ENCODE measurements at places on chromosomes 2 and 18.

DNA sequence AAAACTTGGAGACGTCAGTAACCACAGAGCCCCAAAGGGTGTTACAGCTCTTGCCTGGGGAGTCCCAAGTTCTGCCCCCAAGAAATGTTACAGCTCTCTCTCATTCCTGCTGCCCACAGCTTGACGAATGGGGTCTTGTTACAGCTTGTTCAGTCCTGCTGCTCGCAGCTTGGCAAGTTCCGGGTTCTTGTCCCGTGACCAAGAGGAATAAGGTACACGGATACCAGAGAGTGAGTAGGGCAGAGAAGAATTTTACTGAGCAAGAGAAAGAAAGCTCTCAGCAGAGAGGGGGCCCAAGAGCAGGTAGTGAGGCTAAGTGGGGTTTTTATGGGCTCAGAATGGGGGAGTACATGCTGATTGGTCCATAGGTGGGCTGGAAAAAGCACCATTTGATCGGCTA, 27.2 kb downstream of the SLC39A6 start:
- no peak for DNase-seq

DNA sequence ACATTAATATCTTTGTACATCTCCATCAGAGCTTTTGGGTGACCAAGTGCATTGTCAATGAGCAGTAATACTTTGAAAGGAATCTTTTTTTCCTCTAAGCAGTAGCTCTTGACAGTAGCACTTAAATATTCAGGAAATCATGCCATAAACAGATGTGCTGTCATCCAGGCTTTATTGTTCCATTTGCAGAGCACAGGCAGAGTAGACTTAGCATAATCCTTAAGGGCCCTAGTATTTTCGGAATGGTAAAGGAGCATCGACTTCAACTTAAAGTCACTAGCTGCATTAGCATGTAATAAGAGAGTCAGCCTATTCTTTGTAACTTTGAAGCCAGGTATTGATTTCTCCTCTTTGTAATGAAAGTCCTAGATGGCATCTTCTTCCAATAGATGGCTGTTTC, 121.8 kb upstream of the CWC22 start:
- DNase-seq: no peak

GRCh38 chr2:190927301-190927700, 46.7 kb downstream of the GLS start:
- DNase-seq: no peak

DNA sequence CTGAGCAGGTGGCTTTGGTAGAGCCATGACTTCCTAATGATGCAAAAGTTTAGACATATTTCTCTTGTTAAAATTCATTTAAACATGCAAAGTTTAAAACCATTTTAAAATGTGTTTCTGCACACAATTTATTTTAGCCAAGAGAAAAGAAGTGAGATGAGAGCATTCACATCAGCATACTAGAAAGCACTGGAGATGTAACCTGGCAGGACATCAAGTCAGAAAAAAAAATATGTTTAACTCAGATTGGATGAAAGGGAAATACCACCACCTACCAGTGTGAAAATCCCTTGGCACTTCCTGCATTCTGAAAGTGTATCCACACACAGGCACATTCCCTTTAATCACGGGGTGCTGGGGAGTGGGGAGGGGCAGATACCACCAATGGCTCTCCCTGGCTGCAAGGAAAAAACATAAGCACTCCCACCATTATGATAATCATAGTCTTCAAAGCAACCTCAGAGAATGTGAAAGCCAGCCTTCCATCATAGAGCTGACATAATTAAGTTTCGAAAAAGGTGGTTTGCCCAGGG, 25.0 kb downstream of the DNER start:
- no peak for DNase-seq

DNA sequence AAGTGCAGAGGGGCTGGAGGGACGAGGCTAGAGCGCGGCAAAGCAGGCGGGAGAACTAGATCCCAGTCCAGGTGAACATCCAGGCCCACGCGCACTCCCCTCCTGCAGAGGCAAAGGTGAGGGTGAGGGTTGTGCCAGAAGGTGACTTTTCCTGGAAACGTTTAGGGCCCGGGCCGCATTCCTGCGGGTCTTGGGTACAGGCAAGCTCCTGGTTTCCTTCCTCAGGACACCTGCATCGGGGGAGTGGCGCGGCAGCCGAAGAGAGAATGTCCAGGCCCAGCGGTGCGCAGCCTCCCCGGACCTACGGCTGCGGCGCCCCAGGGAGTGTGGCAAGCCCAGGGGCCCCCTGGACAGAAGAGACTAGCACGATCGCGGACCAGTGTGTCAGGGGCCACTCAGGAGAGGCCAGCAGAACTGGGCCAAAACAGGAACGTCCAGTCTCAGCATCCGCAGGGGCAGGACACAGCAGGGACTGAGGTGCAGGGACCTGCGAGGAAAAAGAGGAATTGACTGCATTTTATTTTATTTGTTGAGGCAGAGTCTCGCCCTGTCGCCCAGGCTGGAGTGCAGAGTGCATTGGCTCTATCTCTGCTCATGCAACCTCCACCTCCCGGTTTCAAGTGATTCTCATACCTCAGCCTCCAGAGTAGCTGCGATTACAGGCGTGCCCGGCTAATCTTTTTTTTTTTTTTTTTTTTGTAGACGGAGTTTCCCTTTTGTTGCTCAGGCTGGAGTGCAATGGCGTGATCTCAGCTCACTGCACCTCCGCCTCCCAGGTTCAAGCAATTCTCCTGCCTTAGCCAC, 8.7 kb upstream of the IMPA2 start:
- DNase-seq: no peak

DNA sequence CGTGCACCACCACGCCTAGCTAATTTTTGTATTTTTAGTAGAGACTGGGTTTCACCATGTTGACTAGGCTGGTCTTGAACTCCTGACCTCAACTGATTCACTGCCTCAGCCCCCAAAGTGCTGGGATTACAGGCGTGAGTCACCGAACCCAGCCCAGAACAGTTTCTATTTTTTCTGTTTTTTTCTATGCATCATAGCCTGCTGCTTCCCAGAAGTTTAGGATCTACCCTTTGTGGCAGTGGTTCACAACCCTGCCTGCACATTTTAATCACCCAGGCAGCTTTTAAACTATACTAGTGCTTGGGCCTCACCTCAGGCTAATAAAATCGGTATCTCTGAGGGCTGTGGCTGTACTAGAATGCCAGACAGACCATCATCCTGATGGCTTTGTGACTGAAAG, 39.7 kb upstream of the SOCS6 start:
- DNase-seq: no peak

DNA sequence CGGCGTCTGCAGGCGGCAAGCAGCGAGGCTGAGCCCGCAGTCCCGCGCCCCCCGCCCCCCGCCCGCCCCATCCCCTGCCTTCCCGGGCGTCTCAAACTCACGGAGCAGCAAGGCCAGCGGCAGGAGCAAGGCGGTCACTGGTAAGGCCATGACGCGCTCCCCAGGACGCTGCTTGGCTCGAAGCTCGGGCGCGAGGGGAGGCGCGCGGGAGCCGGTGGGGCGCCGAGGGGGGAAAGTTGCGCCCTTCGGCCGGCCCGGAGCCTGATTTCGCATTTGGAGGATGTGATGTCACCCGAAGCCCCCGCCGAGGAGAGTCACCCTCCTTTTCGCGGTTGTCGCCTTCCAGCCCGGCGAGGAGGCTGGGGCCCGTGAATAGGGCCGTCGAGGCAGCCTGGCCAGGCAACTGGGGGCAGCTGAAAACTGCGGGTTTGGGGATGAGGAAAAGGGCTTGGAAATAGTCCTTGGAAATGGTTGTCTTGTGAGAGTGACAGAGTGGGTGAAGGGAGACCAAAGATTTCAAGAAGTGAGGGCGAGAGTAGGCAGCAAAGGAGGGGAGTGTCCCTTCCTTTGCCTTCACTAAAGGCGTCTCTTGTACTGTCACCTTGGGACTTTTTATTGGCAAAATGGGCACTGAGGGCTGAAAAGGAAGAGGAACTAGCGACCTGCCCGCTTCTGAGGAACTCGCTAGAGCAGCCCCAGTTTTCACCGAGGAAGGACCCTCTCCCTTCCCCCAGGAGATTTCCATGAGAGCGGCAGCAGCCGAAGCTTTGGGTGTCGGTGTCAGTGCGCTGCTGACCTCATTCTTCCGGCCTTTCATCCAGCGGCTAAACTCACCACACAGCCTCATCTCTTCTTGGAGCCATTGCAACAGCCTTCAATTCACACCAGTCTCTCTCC, at the start of gene CD8A:
Gene CD8A (minus strand): TSS at position 238 of the 897 bp plus-strand sequence. CDS start 88 bp downstream, at position 150.
- peak; percentile 61 for DNase-seq

- DNase-seq: peak; percentile 89
Measured at GRCh38 chr2:74834792-74835755, 1.1 kb downstream of the HK2 start.

DNA sequence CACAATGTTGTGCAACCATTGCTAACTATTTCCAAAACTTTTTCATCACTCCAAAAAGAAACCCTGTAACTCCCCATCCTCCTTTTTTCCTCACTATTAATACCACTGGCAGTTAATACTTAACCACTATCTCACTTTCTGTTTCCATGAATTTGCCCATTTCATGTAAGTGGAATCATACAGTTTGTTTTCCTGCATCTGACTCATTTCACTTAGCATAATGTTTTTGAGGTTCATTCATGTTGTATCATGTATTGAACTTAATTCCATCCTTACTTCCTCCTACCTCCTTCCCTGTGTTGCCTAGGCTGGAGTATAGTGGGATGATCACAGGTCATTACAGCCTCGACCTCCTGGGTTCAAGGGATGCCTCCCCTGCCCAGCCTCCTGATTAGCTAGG, 68.3 kb downstream of the FAM117B start:
- no peak for DNase-seq

Measured in GM13976 (cell line).